ENCODE measurements at places on chromosomes 12 and 14.

GRCh38 chr12:132357623-132358186, 28.3 kb upstream of the GALNT9 start:
- DNase-seq: no peak

DNA sequence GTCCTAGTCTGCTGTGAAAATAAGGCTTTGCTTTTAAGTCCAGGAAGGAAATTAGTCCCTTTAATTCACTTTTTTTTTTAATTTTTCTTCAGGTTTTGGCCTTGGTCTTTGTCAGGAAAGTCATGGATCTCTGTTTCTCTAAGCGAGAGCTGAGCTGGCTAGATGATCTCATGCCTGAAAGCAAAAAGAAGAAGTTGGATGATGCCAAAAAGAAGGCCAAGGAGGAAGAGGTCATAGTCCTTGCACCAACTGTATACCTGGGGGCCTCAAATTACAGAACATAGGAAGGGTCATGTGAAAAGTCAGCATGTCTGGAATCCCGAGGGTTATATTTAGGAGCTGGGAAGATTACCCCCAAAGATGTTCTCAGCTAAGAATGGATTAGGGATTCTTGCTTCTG, 72.3 kb downstream of the SLC4A8 start:
- DNase-seq: no peak

DNA sequence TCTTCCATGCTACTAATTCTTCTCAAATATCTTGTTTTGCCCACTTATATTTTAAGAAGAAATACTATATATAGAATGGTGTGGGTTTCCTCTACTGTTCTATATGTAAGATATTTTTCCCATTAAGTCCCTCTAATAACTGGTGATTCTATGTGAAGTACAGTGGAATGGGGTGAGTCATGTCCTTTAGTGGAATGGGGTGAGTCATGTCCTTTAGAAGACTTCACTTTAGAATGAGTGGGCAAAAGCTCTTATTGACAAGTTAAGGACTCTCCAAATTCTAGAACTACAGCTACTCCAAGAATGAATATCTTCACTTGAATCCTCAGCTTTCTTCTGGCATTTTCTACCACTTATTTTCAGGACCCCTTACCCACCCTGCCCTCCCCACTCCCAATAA, 349.9 kb downstream of the ETNK1 start:
- no peak for DNase-seq

GRCh38 chr12:92136965-92137721, 8.5 kb downstream of the BTG1 start:
- DNase-seq: no peak

- DNase-seq: no peak
Observed at GRCh38 chr14:28983279-28983678, 216.7 kb downstream of the FOXG1 start.

GRCh38 chr12:25286837-25287236, 36.1 kb upstream of the KRAS start:
- no peak for DNase-seq

- DNase-seq: no peak
Observed at GRCh38 chr14:67411820-67412421, at the start of gene PLEK2. PLEK2 (minus strand) TSS chr14:67412165; CDS start chr14:67412059, 106 bp downstream.

- DNase-seq: no peak
Observed at GRCh38 chr12:68349220-68349621, 17.1 kb upstream of the MDM1 start.

- DNase-seq: peak; percentile 90
Observed at GRCh38 chr14:24271134-24271833, at the start of gene RABGGTA. RABGGTA (minus strand) TSS chr14:24271597; CDS start chr14:24271115, 482 bp downstream.

- no peak for DNase-seq
Observed at GRCh38 chr14:95679998-95680735, 6.1 kb upstream of the TCL1B start.

DNA sequence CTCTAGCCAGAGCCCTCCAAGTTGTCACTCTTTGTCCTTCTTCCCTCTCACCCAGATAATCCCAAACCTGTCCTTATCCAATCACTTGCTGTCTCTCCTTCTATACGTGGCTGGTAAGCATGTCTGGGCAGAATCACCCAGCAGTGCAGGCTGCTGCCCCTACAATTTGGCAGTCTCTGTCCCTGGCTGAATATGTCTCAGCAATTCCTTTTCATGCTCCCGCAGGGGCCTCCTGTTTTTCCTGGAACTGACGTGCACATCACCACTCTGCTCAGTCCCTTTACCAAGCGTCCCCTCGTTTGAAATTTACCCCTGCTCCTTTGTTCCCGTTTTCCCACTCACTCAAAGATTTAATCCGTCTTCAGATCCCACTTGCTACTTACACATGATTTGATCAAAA, 80.0 kb downstream of the ST8SIA1 start:
- no peak for DNase-seq

- DNase-seq: no peak
Observed at GRCh38 chr12:58479401-58479800, 440.9 kb downstream of the LRIG3 start.

- no peak for DNase-seq
Observed at GRCh38 chr12:79140711-79141110, 276.1 kb downstream of the SYT1 start.

All from stimulated activated CD8-positive, alpha-beta memory T cell treated with anti-CD3 and anti-CD28 coated beads, Interleukin-7, amount 100 ng/mL, for 4 hours (primary cell).